Transverse colon (tissue), 4 donors: ENCODE measurements at places on chromosomes 11 and 22. TPM values are rescaled to one million over a fixed set of nuclear protein-coding genes. Genes with fewer than 3 reads are reported as not detected.
A peak's percentile ranks its signal among the peaks of the same experiment; 100 is the strongest.

SCN3B gene
- 0.20 TPM for total RNA-seq

TRIM49C gene
- not detected for total RNA-seq

C22orf31 gene
- total RNA-seq, result not detected

ZNF215 gene
- total RNA-seq, result 1.1 TPM

FXYD2 gene
- total RNA-seq, result 1.1 TPM

DNA sequence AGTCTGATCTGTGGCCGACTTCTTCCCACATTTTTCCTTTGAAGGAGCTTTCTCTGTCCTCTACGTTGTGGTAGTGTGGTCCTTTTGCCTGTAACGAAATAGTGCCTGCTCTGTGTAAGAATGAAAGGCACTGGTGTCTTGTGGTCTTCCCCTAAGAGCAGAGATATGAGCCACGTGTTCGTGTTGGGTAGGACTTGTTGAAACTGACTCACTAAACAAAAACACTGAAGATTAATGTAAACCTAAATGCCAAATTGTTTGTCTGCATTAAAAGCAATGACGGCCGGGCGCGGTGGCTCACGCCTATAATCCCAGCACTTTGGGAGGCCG, 10.1 kb upstream of the RPS3 start:
- no peaks in the 10 kb centered on the region for H3K36me3 ChIP-seq
- no peaks in the 10 kb centered on the region for H3K27me3 ChIP-seq
- H3K27ac ChIP-seq, result no peak overlapping the region
- no peak for DNase-seq
- H3K4me3 ChIP-seq, result no peak overlapping the region

DNA sequence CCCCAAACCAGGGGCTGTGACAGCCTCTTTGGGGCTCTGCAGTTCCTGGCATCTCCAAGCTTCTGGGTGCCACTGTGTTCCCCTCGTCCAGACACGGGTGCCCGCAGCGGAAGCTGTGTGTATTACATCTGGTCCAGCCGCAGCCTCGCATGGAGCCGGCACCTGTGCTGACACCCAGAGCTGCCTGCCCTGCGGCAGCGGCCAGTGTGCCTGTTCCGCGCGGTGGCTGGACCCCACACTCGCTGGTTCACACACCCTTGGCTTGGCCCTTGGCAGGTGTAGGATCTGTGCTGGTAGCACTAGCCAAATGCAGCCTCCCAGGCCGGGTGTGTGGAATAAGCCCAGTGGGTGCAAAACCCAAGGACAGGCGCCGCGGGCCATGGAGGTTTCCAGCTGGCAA, 24.5 kb upstream of the RNASEH2C start:
- H3K4me1 ChIP-seq, result no peaks in the 10 kb centered on the region
- H3K27ac ChIP-seq, result no peak overlapping the region
- peaks cover 12% of the 10 kb centered on the region for H3K27me3 ChIP-seq
- no peaks in the 10 kb centered on the region for H3K36me3 ChIP-seq
- DNase-seq, result no peak
- H3K4me3 ChIP-seq, result no peak overlapping the region

- no peaks in the 10 kb centered on the region for H3K27me3 ChIP-seq
- H3K27ac ChIP-seq, result no peak overlapping the region
- no peak for DNase-seq
- no peak overlapping the region for H3K4me3 ChIP-seq
- H3K36me3 ChIP-seq, result no peaks in the 10 kb centered on the region
These were observed 15.4 kb upstream of the ANGPTL5 start for GRCh38 chr11:101931692-101932091.

- H3K27ac ChIP-seq, result no peak overlapping the region
- H3K27me3 ChIP-seq, result peaks cover 6% of the 10 kb centered on the region
- no peak overlapping the region for H3K4me3 ChIP-seq
- DNase-seq, result no peak
- no peaks in the 10 kb centered on the region for H3K36me3 ChIP-seq
- no peaks in the 10 kb centered on the region for H3K4me1 ChIP-seq
These were observed 13.4 kb upstream of the B3GAT1 start for GRCh38 chr11:134425413-134425812.

DNA sequence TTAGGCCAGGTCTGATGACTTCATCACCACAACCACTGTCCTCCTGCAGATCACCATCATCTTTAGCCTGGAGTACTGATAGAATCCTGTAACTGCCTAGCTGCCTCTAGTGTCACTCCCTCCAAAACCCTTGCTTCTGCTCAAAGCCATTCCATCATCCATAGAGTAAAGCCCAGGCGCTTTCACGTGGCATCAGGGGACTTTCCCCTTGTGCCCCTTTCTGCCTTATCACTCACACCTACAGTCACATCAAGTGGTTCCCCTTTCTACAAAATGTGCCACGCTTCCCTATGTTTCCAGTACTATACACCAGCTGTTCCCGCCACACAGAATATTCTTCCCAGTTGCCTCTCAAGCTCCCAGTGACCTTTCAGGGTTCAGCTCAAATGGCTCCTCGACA, 75.9 kb downstream of the MN1 start:
- no peak for DNase-seq
- no peak overlapping the region for H3K4me3 ChIP-seq
- H3K27ac ChIP-seq, result peak overlapping the region; percentile 6
- H3K4me1 ChIP-seq, result no peaks in the 10 kb centered on the region
- no peaks in the 10 kb centered on the region for H3K27me3 ChIP-seq

GRCh38 chr22:22091400-22091878, 108.9 kb upstream of the TOP3B start:
- no peak overlapping the region for H3K4me3 ChIP-seq
- no peaks in the 10 kb centered on the region for H3K36me3 ChIP-seq
- peaks cover 30% of the 10 kb centered on the region for H3K27me3 ChIP-seq
- no peaks in the 10 kb centered on the region for H3K4me1 ChIP-seq
- H3K27ac ChIP-seq, result no peak overlapping the region

DNA sequence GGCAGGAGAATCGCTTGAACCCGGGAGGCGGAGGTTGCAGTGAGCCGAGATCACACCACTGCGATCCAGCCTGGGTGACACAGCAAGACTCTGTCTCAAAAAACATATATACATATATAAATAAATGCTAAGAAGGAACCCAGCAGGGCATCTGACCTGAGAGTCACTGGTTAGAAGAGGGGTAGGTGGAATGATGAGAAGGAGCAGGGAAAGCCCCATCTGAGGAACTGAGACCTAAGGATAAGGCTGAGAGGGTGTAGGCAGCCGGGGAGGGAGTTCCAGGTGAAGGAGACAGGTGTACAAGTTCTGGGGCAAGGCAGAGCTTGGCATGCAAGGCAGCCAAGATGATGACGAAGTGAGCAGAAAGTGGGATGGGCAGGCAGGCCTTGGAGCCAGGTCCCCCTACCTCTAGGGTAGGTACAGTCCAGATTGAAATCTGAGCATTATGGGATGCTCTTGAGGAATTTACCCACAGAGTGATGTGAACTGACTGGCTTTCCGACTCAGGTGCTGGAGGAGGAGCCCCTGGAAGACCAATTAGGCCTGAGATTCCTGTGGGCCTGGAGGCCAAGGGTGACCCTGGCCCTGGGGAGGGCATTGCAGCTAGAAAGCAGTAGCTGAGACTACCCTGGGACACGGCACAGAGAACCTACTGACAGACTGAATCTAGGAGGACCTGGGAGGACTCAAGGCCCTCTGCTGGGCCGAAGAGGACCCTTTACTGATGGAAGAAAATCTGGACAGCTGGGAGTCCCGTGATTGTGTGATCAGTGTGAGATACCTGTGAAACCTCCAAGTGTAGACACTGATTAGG, 22.8 kb downstream of the KLHL22 start:
- H3K4me3 ChIP-seq, result no peak overlapping the region
- H3K27me3 ChIP-seq, result no peaks in the 10 kb centered on the region
- DNase-seq, result no peak
- no peaks in the 10 kb centered on the region for H3K36me3 ChIP-seq
- no peaks in the 10 kb centered on the region for H3K4me1 ChIP-seq

- H3K4me1 ChIP-seq, result peaks cover 7% of the 10 kb centered on the region
- peaks cover 15% of the 10 kb centered on the region for H3K27me3 ChIP-seq
- no peak overlapping the region for H3K27ac ChIP-seq
- no peak for DNase-seq
These were observed 2.8 kb upstream of the ACR start for GRCh38 chr22:50734986-50735738.

- peaks cover 34% of the 10 kb centered on the region for H3K4me1 ChIP-seq
- no peaks in the 10 kb centered on the region for H3K36me3 ChIP-seq
- no peak for DNase-seq
These were observed 30.1 kb upstream of the OAF start for GRCh38 chr11:120180551-120181232.

- H3K27ac ChIP-seq, result peak overlapping the region; percentile 89
- no peaks in the 10 kb centered on the region for H3K27me3 ChIP-seq
- H3K4me3 ChIP-seq, result no peak overlapping the region
These were observed 13.6 kb upstream of the CDC42EP1 start for GRCh38 chr22:37546437-37547250.

- no peak overlapping the region for H3K4me3 ChIP-seq
- H3K36me3 ChIP-seq, result no peaks in the 10 kb centered on the region
- no peak for DNase-seq
- H3K27ac ChIP-seq, result no peak overlapping the region
These were observed 12.7 kb downstream of the OR51B4 start for GRCh38 chr11:5288906-5289550.

- DNase-seq, result no peak
- H3K36me3 ChIP-seq, result no peaks in the 10 kb centered on the region
- no peaks in the 10 kb centered on the region for H3K27me3 ChIP-seq
- no peaks in the 10 kb centered on the region for H3K4me1 ChIP-seq
- H3K27ac ChIP-seq, result no peak overlapping the region
- no peak overlapping the region for H3K4me3 ChIP-seq
These were observed 390.9 kb downstream of the DLG2 start for GRCh38 chr11:85236211-85236610.

GRCh38 chr11:7696424-7696823, 9.9 kb downstream of the OVCH2 start:
- H3K4me1 ChIP-seq, result no peaks in the 10 kb centered on the region
- no peak overlapping the region for H3K27ac ChIP-seq
- no peak overlapping the region for H3K4me3 ChIP-seq

GRCh38 chr11:104531075-104531474, 367.1 kb upstream of the PDGFD start:
- H3K27me3 ChIP-seq, result no peaks in the 10 kb centered on the region
- no peaks in the 10 kb centered on the region for H3K36me3 ChIP-seq
- DNase-seq, result no peak
- no peak overlapping the region for H3K27ac ChIP-seq

DNA sequence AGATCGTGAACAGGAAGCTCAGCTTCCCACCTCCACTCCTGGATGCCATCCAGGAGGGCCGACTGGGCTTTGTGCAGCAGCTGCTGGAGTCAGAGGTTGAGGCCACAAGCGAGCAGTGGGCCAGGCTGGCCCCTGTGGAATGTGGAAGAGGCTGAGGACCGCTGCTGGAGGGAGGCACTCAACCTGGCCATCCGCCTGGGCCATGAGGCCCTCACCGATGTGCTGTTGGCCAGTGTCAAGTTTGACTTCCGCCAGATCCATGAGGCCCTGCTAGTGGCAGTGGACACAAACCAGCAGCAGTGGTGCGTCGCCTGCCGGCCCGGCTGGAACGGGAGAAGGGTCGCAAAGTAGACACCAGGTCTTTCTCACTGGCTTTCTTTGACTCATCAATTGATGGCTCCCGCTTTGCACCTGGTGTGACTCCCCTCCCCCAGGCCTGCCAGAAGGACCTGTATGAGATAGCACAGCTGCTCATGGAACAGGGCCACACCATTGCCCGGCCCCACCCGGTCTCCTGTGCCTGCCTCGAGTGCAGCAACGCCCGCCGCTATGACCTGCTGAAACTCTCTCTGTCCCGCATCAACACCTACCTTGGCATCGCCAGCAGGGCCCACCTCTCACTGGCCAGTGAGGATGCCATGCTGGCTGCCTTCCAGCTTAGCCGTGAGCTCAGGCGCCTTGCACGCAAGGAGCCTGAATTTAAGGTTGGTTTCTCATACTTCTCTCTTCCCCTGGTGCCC, 24.9 kb downstream of the ART5 start:
- H3K4me3 ChIP-seq, result no peak overlapping the region
- no peaks in the 10 kb centered on the region for H3K4me1 ChIP-seq
- no peaks in the 10 kb centered on the region for H3K27me3 ChIP-seq

GRCh38 chr11:15073361-15074205, at the start of gene CALCB:
Gene CALCB, plus strand, starts transcription at chr11:15073593. Its CDS starts 1,126 bp downstream, at chr11:15074719.
- peak within 1 kb of the TSS; percentile 8 for H3K4me3 ChIP-seq
- H3K27me3 ChIP-seq, result peaks cover 44% of the 10 kb centered on the region
- DNase-seq, result no peak
- peaks cover 18% of the 10 kb centered on the region for H3K4me1 ChIP-seq

DNA sequence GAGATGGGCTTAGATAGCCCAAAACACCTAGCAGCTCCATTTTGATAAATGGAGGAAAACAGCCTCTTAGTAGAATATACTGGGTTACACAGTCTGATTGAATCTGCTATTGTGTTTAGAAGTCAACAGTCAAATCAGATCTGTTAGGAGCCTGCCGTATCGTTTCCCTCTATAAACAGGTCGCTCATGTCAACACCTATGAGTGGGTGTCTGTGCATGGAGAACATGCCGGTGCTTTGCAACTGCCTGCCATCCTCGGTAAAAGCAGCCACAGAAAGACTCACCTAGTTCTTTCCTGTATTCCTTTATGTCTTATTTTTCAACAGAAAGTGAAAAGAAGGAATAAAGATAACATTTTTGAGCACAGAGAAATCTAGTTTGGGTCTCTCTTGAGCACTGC, 99.4 kb downstream of the ETS1 start:
- no peaks in the 10 kb centered on the region for H3K36me3 ChIP-seq
- H3K4me3 ChIP-seq, result no peak overlapping the region
- H3K27me3 ChIP-seq, result no peaks in the 10 kb centered on the region
- no peak for DNase-seq

DNA sequence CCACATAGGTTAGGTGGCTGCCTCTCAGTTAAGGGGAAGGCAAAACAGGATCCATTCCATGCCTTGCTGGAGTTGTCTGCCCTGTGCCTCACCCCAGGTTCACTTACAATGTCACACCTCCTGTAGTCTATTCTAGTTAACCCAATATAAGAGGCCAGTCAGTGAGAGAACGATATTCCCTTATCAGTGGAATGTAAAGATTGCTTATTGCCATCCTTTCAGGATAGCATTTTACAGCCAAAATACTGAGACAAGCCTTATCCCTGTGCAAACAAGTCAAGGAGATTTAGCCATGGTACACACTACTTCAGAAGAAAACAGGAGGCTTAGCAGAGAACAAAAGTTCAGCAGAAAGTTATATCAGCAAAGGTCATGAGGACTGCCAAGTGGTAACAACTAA, 5.5 kb downstream of the CYP2R1 start:
- H3K4me3 ChIP-seq, result no peak overlapping the region
- peaks cover 16% of the 10 kb centered on the region for H3K4me1 ChIP-seq
- H3K27ac ChIP-seq, result peak overlapping the region; percentile 24

- no peaks in the 10 kb centered on the region for H3K36me3 ChIP-seq
- peak; percentile 82 for DNase-seq
- H3K4me1 ChIP-seq, result no peaks in the 10 kb centered on the region
- peak overlapping the region; percentile 87 for H3K27ac ChIP-seq
- H3K27me3 ChIP-seq, result no peaks in the 10 kb centered on the region
These were observed 25.4 kb upstream of the SMTN start for GRCh38 chr22:31055635-31056159.

- no peak for DNase-seq
- peaks cover 2% of the 10 kb centered on the region for H3K4me1 ChIP-seq
- peak overlapping the region; percentile 52 for H3K27ac ChIP-seq
- H3K4me3 ChIP-seq, result no peak overlapping the region
These were observed 38.2 kb upstream of the LYVE1 start for GRCh38 chr11:10606536-10607208.
